ENCODE measurements at places on chromosomes 3 and 15. TPM values are rescaled to one million over a fixed set of nuclear protein-coding genes. Genes with fewer than 3 reads are reported as not detected.

Gene MED12L
- total RNA-seq: 0.05 TPM

Gene TUBGCP4
- total RNA-seq: 14.6 TPM

Gene BAHD1
- total RNA-seq: 11.1 TPM

Gene FSIP1
- total RNA-seq: 0.42 TPM

Gene STAB1
- total RNA-seq: not detected

Gene ANKRD34C
- total RNA-seq: not detected

Gene SATB1
- 2.1 TPM for total RNA-seq

Gene GATM
- 1.2 TPM for total RNA-seq

Gene CHL1
- total RNA-seq: 0.05 TPM

Gene GOLGA8Q
- total RNA-seq: not detected

Gene WNT5A
- total RNA-seq: 9.6 TPM

Gene AMIGO3
- 0.19 TPM for total RNA-seq

Gene NPAP1
- not detected for total RNA-seq

Gene P2RY1
- total RNA-seq: 6.6 TPM

Gene TMCO5A
- not detected for total RNA-seq

Gene GOLGA8J
- not detected for total RNA-seq

Gene GOLGA8K
- total RNA-seq: not detected

Gene FBXW12
- total RNA-seq: not detected

Gene ERICH6
- total RNA-seq: not detected

Gene NR2E3
- not detected for total RNA-seq

Gene GALK2
- total RNA-seq: 15.7 TPM

Gene CPN2
- total RNA-seq: not detected

Gene NEDD4
- total RNA-seq: 9.0 TPM

Gene DGKG
- total RNA-seq: under 0.01 TPM

Gene C3orf22
- total RNA-seq: not detected

Gene CHRNA7
- total RNA-seq: 0.28 TPM

Gene NANOGP8
- not detected for total RNA-seq

Gene ZDHHC23
- total RNA-seq: 2.3 TPM

Gene TRPM1
- total RNA-seq: 0.07 TPM

Gene SAXO2
- total RNA-seq: 0.49 TPM

Gene HIGD1A
- total RNA-seq: 272 TPM

Gene ITPKA
- 3.3 TPM for total RNA-seq

Gene SOX2
- total RNA-seq: 24.8 TPM

Gene MYL3
- not detected for total RNA-seq

Gene MDFIC2
- not detected for total RNA-seq

Gene AGTR1
- total RNA-seq: not detected

Gene ATP8B4
- 0.56 TPM for total RNA-seq

Gene MEX3B
- total RNA-seq: 2.0 TPM

Gene SPATA12
- not detected for total RNA-seq

Gene ALS2CL
- 57.3 TPM for total RNA-seq

Gene IMP3
- 210 TPM for total RNA-seq

Gene CCR2
- total RNA-seq: not detected

Gene MNS1
- total RNA-seq: 0.85 TPM

Gene REC114
- not detected for total RNA-seq

All from airway epithelial cell (primary cell).